ENCODE measurements at places on chromosomes 13 and 19.

DNA sequence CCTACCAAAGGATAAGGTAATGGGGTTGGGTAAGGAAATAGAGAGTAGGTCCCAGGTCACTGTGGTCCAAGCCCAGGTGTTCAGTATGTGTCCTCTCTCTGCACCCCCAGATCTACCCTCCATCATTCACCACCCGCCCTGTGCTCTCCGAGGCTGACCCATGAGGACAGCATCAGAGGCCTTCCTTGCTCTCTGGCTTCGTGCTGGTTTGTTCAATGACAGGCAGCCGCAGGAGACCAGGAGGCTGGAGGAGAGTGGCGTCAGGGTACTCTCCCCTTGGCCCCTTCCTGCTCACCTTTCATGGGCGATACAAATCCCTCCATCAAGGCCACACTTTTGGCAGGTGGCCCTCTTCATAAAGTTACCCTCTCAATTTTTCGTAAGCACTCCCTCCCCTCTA lies 1.7 kb downstream of the TUBA3C start:
- DNase-seq: no peak

DNA sequence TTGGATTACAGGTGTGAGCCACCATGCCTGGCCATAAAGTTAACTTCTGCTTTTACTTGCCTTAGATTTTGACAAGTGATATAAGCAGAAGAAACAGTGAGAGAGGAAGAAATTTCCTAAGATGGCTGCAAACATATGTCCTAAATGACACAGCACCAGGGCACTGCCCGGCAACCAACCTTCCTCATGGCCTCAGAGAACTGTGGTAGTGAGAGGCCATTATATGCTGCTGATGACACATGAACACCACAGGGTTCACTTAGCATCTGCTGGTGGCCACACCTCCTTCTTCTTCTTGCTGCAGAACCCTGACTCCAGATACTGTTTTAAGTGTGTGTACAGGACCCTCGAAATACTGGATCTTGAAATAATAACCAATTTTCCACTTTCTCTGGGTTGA lies 88.2 kb downstream of the KCTD12 start:
- no peak for DNase-seq

DNA sequence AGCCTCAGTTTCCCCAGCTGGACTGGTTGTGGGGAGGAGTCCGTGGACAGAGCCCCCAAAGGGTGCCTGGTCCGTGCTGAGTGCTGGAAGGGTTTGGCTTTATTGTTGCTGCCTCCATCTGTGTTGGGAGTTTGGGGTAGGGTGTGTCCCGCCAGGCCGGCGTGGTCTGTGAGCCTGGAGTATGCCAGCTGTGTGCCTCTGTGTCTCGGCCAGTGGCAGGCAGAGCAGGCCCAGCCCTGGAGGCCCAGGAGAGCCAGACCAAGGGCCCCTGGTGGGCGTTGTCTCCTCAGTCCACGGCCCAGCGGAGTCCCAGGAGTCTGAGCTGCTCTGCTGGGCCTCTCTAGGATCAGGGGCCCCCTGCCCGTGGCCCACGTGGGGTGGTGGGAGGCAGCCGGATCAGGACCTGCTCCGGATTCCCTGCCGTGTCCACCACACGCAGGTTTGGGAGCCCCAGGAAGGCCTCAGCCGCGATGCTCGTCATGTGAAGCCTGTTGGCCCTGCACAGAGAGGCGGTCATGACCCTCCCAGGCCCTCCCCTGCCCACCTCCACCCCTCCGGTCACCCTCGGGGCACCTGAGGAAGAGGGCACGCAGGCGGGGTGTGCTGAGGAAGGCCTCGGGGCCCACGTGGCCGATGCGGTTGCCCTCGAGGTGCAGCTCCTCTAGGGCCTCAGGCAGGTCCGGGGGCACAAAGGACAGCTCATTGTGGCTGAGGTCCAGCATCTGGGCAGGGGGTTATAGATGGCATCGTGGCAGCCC lies 6.6 kb downstream of the PODNL1 start:
- no peak for DNase-seq

- no peak for DNase-seq
Measured at GRCh38 chr13:50531917-50532899, 311.3 kb downstream of the DLEU7 start.

GRCh38 chr19:41220811-41221210 lies 1.8 kb downstream of the AXL start:
- no peak for DNase-seq

Measured in natural killer cell (primary cell).